ENCODE measurements at places on chromosomes 12 and 14. TPM values are rescaled to one million over a fixed set of nuclear protein-coding genes. Genes with fewer than 3 reads are reported as not detected.

The KCNA1 gene
- total RNA-seq = not detected

The PTGDR gene
- 0.85 TPM for total RNA-seq

The AHNAK2 gene
- total RNA-seq = 7.1 TPM

The TUBA1A gene
- total RNA-seq = 119 TPM

The ABCC9 gene
- 46.7 TPM for total RNA-seq

The GNS gene
- total RNA-seq = 102 TPM

The RHNO1 gene
- total RNA-seq = 7.2 TPM

The DAO gene
- not detected for total RNA-seq

The PAPLN gene
- 7.5 TPM for total RNA-seq
